Left colon (tissue), 2 donors: ENCODE measurements at places on chromosomes 11 and 22.

GRCh38 chr22:42791721-42792452, 65.2 kb downstream of the ARFGAP3 start:
- no peak for DNase-seq

GRCh38 chr11:80815752-80816453, 1375.1 kb upstream of the TENM4 start:
- DNase-seq = no peak

DNA sequence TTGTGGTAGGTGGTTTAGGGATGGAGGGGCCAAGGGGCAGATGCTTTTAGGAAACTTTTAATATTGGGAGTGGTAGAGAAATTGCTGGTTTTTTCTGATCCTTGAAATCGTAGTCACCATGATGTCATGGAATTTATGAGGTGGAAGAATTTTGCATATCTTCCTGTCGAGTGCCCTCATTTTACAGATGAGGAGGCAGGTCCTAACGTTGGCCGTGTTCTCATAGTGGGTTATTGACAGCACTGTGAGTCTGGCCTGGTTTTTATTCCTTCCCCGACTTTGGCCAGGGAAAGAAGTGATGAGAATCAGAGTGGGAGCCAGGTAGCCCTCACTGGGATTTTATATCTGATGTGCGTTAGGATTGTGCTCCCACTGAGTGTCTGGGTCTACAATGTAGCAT, 8.8 kb upstream of the PACS1 start:
- no peak for DNase-seq

DNA sequence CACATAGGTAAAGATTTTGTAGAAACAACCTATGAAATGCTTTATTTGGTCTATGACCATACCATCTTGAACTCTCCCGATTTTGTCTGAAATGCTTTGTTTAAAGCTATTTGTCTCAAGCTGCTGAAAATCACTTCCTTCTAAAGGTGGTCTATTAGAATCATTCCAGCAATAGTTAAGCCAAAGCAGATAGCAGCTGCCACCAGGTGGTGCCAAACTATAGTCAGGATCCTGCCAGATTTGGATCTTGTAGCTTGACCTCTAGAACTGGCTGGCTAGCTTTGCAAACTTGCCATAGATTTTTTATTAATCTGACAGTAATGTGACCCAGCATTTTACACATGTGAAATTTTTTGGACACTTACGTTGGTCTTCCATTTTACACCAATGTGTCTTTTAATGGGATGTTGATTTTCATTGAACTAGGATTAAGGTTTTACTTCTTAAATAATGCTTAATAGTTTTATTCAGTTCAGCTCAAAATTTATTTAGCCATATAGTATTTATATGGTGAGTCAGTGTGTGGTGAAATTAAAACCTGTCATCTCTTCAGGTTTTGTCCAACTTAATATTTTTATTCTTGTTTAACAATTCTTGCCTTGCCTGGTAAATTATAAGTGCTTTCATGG, 19.7 kb downstream of the CTR9 start:
- no peak for DNase-seq
